Mesothelial cell of epicardium (in vitro differentiated cells): ENCODE measurements at places on chromosomes 3 and 15. TPM values are rescaled to one million over a fixed set of nuclear protein-coding genes. Genes with fewer than 3 reads are reported as not detected.

The CCDC191 gene
- 8.8 to 10.8 TPM (median 10.3 TPM) in 3 replicates for total RNA-seq

GRCh38 chr3:60759439-60759838 is 491.8 kb downstream of the FHIT start:
- H3K4me3 ChIP-seq, result no peak overlapping the region
- no peaks in the 10 kb centered on the region for H3K27me3 ChIP-seq
- DNase-seq, result no peak
- no peak overlapping the region for H3K27ac ChIP-seq
- no peaks in the 10 kb centered on the region for H3K36me3 ChIP-seq

DNA sequence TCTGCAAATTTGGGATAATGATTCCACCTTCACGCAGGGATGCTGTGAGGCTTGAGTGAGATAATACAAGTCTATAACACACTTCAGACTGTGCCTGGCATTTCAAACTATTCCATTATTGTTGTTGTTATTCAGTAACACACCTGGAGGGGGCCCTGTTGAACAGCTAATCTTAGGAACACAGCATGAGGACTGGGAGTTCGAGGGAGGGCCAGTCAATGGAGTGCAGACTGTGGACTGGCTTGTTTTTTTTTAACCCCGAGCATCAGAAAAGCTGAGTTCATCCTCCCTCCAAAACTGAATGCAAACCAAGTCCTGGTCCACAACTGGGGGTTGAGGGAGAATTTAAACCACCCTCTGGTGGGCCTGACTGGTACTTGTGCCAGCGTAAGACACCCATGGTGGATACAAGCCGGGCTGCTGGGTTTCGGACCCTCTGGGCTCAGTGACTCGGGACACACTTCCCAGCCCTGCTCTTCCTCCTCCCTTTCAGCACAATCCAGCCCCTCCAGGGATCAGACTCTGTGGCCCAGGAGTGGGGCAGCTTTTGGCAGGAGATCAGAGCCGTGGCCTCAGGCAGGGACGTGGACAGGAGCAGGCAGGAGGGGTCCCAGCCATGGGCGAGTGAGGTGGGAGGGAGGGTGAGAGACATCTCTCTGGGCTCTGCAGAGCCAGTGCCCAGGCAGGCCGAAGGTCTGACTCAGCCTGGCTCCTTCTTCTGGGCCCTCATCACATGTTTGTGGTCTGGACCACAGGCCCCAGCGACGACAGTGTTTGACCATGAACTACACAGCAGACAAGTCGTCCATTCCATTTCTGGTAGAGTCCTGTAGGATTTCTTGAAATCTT is 36.3 kb upstream of the MEX3B start:
- H3K27me3 ChIP-seq, result peaks cover 5% of the 10 kb centered on the region
- H3K36me3 ChIP-seq, result no peaks in the 10 kb centered on the region
- H3K4me1 ChIP-seq, result peaks cover 12% of the 10 kb centered on the region
- H3K27ac ChIP-seq, result no peak overlapping the region

- no peak overlapping the region for H3K4me3 ChIP-seq
- peaks cover 4% of the 10 kb centered on the region for H3K4me1 ChIP-seq
- H3K36me3 ChIP-seq, result no peaks in the 10 kb centered on the region
- no peak for DNase-seq
These were observed 10.6 kb downstream of the HCN4 start for GRCh38 chr15:73357999-73358665.
